ENCODE measurements at places on chromosomes 12 and 14.

GRCh38 chr14:24366413-24366720 lies 1.6 kb upstream of the NFATC4 start:
- DNase-seq: no peak

DNA sequence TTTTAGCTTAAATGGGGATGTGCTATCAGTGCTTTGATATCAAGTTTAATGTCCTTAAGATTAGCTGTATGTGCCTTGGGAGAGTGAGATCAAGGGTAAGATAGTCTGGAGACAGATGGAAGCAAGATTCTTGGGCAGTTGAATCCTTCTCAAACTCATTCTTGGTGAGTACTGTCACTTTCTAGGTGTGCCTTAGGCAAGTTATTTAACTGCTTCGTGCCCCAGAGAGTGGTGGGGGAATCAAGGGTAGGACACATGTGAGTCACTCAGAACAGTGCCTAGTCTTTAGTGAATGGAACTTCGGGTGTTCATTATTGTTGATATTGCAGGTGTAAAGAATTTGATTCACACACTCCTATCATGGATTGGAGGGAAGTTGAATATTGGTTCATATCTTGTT lies 803.7 kb downstream of the DIO2 start:
- no peak for DNase-seq

DNA sequence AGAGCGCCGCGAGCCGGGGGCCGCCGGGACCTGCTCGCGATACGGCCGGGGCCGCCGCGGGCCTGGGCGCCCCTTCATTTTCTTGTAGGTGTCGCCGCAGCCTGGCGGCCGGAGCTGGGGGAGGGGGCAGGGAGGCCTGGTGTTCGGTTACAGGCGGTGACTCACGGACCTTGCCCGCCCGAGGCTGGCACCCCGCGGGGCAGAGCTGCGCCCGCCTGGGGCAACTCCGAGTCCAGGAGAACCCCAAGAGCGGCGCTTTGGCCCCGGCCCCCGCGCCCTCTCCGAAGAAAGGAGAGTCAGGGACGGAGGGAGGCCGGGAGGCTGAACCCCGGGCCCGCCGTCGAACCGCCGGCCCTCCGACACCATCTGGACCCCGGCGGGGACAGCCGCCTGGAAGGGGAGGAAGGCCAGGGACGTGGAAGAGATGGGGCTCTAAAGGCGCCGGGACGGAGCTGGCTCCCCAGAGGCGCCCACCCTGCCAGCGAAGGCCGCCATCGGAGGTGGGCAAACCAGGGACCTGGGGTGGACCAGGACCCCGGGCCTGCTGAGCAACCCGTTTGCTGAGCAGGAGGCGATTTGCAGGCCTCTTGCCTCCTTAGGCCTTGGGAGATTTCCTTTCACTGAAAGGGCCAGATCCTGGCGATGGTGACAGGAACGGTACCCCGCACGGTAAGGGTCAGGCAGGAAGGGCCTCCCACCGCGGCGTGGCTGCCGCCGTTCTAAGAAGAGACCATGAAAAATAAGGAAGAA lies 843 bp upstream of the NUAK1 start:
- DNase-seq: peak; percentile 74

DNA sequence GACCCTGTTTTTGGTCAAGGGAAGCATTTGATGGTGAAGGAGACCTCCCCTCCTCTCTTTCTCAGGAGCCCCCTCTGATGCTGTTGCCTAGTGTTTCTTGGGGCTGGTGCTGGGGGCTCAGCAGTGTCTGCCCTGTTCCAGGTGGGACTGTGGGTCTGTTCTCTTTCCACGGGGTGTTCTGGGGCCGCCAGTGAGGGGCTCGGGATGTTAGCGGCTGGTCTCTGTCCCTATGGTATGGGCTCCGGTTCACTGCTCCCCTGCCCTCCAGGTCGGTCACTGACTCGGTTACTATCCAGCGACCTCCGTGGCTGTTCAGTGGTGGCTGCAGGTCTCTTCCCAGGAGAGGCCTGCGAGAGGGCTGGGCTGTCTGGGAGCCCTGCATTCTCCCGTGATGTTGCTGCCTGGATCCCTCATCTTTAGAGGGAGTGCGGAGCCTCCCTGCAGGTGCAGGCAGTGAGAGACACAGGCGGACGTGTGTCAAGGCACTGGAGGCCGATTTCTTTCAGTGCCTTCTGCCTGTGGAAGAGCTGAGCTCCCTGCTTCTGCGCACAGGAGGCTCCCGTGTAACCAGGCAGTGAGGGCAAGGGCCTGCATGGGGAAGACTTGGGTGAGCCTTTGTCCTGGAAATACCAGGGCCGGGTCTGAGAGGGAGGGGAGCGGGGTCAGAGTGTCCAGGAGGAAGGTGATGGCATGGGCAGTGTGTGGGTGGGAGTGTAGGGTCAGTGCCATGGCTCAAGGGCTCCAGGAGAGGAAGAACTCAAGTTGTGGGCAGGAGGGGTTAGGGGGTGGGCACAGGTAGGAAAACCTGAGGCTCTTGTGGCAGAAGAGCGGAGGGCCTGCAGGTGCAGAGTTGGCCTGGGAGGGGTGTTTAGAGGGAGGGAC lies 362.6 kb downstream of the TMEM121 start:
- no peak for DNase-seq

DNA sequence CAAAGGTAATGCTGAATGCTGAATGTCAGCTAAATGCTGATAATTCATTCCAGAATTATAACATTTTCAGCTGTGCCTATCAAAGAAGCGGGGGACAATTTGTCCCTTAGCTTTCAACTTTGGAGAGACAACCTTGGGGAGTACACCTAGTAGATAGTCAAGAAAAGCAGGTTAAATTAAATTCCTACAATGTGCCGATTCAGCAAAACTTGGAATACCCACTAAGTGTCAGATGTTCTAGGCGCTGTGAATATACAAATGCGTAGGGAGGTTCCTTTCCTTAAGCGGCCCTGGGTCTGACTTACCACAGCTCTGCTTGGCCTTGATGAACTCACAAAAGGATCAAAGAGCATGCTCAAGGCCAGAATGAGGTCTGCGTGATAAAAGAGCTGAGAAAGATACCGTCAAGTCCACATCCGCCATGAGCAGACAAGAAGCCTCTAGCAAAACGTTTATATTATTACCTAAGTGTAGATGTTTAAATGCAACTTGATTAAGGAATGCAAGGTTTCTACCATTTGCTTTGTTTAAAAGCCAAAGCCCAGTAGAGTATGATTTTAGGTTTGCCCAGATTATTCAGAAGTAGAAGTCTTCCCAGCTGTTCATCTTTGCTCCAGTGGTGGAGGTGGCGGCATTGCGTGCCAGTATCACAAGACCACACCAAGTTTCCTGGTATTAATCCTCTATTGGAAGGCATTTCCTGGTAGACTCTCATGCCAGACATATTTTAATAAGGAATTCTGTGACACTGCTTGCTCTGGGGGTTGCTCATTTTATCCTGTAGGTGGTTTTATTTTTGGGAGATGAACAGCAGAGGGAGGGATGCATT lies 368.6 kb downstream of the DPF3 start:
- DNase-seq: no peak

DNA sequence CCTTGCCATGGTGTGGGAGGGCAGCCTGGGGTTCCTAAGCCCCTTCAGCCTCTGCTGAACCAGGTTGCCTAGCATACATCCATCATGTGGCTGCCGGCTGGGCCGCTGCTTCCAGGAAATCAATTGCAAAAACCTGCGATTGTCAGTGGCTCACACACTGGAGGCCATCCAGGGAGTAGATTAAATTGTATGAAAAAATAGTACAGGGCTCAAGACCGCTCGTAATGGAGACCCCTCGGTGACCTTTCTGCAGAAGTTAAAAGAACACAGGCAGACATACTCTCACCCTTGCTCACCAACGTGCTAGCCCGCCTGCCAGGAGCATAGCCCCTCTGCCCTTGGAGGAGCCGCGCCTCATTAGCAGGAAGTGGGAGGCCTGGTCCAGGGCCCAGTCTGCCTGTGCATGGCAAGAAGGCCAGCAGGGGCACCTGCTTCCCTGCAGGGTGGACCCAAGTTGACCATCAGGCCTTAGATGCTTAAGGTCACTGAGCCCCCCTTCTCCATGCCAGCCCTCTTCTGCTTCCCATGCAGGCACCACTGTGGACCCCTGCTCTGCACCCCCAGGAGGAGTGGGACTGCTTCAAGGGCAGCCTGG lies 31.4 kb upstream of the CIPC start:
- DNase-seq: no peak
